Sigmoid colon (tissue), 7 donors: ENCODE measurements at places on chromosomes 3 and 15. TPM values are rescaled to one million over a fixed set of nuclear protein-coding genes. Genes with fewer than 3 reads are reported as not detected.

Gene TM4SF1
- 35.6 TPM for total RNA-seq

Gene ARGFX
- not detected for total RNA-seq

Gene ABHD2
- total RNA-seq, result 81.5 TPM

Gene TGM5
- total RNA-seq, result not detected

Gene FOXB1
- not detected for total RNA-seq

Gene SRGAP3
- 7.1 TPM for total RNA-seq

Gene LMLN
- total RNA-seq, result 3.3 TPM

DNA sequence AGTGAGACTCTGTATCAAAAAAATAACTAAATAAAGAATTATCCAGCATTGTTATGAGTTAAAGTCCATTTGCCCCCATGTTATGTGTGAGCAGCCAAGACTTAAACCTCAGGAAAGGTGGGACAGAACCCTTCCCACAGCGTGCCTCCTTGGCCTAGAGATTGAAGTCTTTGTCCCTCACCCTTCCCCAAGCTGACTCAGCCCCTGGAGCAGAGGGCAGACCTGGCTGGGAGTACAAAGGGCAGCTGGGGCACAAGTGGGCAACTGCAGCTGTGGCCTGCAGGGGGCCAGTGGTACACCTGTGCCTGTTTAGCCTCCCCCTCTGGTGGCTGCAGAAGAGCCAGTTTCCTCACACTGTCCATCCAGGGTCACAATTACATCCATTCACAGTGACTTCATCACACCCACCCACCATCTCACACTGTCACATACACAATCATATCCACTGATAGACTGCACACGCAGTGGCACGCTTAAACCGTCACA, 940 bp upstream of the ACY1 start:
- no peak for DNase-seq

DNA sequence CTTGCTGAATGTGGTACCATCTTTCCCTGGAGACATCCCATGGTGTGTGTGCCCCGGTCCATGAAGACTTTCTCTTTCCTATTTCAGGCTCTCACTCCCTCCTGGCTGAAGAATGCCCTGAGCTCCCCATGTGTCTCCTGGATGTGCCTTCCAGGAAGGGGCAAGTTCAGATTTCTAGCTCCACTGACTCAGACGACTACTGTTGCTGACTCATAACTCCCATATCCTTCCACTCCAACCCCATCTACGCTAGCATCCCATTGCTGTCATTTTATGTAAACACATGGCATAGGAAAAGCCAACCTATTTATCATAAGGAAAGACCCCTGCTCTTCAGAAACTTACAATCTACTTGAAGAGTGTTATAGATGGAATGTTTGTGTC, 95.0 kb downstream of the ADCY5 start:
- DNase-seq, result no peak

GRCh38 chr15:40925495-40925862, 3.7 kb upstream of the DLL4 start:
- DNase-seq, result no peak

DNA sequence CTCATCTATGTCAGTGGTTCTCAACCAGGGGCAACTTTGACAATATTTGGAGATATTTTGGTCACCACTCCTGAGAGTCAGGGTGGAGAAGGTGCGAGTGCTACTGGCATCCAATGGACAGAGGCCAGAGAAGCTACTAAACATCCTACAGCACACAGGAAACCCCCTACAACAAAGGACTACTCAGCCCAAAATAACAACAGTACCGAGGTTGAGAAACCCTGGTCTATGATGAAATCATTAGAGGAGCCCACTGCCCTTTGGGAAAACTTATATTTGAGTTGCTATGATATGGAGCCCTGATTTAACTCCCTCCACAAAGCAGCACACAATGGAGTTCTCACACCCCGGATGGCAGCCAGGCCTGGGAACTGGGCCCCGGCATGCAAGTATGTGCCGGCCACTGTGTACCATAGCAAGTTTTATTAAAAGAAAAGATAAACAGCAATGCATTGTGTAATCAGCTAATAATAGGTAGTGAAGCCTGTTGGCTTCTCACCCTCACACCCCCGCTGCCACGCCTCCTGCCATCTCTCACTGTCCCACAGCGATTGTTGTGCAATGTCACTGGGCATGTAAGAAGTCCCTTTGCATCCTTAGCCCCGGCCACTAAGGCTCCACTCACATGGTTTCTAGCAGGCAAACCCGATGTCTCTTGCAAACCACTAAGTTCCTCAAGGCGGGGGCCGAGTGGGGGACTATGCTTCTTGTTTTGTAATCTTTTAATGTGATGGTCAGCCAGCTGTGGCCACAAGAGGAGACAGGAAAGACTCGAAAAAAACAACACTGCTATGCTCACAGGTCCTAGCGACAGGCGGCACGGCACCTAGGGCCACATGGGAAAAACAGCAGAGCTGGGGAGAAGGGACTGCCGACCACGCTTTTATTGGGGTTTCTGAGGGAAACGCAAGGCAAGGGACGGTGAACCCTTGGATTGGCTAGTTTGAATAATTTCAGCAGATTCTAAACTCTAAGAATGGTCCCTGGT, 110.0 kb downstream of the AQP9 start:
- DNase-seq, result peak; percentile 75

DNA sequence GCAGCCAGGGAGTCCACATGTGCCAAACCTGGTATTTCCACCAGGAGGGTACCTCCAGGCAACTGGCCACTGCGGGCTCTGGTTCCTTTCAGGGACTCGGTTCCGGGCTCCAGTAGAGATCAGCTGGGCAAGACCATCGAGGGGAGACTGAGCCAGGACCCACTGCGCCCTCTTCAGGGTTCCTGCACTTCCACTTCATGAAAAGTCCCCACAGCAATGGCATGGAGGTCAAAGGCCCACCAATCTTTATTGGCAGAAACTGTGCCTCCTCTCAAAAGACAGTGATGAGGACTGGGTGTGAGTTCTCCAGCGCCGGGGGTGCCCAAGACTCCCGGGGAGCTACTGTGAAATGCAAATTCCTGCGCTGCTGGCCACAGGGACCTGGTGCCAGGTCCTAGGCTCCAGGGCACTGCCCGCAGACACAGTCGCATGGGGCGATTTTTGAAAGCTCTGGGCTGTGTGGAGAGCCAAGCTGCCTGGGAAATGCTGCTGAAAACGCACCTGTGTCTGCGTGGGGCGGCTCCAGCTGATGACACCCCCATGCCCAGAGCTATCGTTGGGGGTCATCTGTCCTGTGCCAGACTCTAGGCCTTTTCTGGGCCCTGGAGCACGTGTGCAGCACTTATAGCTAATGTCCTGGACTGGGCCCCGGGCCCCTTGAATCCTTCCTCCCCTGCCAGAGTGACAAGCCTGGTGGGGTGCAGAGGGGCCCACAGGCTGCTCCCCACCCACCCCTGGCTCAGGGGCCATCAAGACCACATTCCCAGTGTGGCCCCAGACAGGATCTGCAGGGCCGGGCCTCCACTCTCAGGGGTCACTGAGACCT, 144.0 kb downstream of the NSMCE3 start:
- peak; percentile 43 for DNase-seq

DNA sequence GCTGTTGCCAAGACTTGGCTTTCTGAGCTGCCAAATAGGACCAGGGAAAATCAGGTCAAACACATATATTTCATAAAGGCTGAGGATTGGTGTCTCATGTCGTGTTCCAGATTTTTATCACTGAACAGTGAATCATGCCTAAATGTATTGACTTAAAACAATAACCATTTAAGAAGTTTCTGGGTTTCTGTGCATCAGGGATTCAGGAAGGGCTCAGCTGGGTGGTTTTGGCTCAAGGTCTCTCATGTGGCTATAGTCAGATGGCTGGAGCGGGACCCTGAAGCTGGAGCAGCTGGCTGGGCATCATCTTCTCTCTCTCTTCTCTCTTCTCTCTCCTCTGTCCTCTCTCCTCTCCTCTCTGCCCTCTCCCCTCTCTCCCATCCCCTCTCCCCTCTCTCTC, 10.7 kb upstream of the RFTN1 start:
- no peak for DNase-seq

GRCh38 chr3:127630811-127631714, 2.1 kb downstream of the PODXL2 start:
- DNase-seq, result no peak

DNA sequence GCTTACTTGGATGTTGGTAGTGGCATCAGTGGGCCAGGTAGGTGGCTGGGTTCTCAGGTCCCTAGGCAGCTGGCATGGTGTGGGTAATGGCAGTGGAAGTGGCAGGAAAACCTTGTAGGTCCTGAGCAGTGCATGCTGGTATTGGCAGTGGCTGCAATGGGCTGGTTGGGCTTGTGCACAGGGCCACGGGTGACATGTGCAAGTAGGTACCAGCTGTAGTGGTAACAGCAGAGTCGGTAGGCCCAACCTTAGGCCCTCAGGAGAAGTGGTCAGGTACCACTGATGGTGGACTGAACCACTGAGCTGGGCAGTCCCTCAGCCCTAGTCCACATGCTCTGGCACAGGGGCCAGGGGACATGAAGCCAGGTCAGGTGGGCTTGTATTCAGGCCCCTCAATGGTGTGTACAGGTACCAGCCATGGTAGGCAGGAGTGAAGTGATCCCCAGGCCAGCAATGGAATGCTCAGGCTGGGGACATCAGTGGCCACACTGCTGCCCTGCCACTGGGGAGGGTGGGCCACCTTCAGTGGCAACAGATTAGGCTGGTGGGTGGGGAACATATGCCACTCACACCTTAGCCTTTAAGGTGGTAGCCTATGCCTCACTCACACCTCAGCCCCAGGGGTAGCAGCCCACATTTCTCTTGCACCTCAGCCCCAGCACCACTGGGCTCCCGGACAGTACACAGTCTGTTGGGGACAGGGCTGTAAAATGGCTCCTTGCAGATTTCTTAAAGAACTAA, 118.1 kb downstream of the LRRK1 start:
- peak; percentile 53 for DNase-seq

- no peak for DNase-seq
These were observed 71.9 kb downstream of the MGLL start for GRCh38 chr3:127750226-127751031.

GRCh38 chr3:188310270-188310710, 156.3 kb downstream of the LPP start:
- no peak for DNase-seq

DNA sequence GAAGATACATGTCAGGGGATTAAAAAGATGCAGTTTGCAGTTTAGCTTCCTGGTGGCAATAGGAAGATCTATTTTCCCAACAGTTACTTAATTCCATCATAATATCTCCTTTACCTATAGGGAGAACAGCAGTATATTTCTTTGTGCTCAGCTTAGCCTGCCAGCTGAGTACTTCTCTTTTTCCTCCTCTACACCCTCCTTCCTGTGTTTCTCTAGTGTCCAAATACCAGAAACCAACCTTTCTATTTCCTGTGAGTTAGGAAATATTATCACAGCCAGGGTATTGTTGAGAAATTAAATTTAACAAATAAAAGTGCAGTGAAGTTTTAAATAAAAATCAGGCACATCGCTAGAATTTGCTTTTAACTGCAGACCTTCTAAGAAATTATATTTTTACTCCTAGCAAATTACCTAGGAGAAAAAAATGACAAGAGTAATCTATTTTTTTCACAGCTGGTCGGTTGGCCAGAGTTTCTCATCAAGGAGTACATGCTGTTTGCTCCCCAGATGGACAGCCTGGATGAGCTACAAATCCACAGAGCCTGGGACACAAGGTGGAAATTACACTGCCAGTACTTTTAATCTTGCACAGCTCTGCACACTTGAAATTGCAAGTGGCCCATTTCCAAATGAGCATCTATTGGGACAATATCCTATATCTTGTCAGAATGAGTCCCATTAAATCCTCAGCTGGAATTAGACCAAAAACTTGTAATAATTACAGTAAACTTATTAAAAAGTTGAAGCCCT, 185.2 kb upstream of the CFAP20DC start:
- DNase-seq, result no peak

DNA sequence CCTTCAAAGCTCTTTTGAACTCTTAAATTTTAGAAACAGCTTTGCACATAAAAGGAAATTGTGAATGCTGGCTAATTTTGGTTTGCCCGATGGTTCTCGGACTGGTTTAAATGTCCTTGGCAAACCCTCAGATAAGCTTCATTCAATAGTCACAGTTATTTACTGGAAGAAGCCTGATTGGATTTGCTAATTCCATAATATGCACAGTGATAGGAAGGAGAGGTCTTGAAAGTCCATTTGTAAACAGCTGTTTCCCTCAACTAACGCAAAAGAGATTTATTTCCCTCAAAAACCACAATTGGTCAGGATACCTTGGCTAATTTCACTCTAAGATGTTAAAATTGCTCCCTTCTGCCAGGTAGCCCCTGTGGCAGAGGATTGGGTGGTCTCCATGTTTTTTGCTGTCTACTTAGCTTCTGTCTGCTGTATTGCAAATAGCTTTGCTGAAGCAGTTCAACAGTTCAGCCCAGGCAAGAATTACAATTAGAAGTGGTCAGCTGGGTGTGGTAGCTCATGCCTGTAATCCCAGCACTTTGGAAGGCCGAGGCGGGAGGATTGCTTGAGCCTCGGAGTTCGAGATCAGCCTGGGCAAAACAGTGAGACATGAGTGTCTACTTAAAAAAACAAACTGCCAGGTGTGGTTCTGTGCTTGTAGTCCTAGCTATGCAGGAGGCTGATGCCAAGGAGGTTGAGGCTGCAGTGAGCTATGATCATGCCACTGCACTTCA, 30.6 kb upstream of the PROK2 start:
- no peak for DNase-seq
